ENCODE measurements at places on chromosomes 4 and X.

DNA sequence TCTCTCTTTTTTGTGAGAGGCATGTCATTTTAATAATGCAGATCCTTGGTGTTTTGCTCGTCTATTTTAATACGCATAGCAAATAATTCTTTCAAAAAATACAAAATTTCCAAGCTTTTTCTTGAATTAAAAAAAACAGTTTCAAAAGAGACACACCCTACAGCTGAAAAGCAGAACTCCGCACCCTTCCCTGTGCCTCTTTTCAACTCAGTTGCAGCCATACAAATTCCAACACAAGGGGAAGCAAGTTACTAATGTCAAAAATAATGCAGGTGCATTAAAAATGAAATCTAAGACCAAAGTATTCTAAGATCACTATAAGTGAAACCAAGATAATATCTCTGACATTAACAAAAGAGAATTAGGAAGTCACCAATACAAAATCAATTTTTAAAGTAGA lies 66.6 kb downstream of the NR3C2 start:
- no peak for DNase-seq

GRCh38 chrX:45842926-45843315 lies 642.2 kb upstream of the DIPK2B start:
- DNase-seq = no peak

- no peak for DNase-seq
Observed at GRCh38 chr4:106569146-106570031, 200.8 kb upstream of the GIMD1 start.

- DNase-seq = no peak
Observed at GRCh38 chr4:109999585-109999912, 86.9 kb downstream of the EGF start.

GRCh38 chr4:83112231-83112630 lies 2.3 kb downstream of the PLAC8 start:
- DNase-seq = peak; percentile 11

Measured in T-helper 2 cell treated with Interferon-gamma antibody and Interleukin-4, amounts not matched to agents 5 μg/mL and 100 μg/mL, for 36 hours (primary cell).